ENCODE measurements at places on chromosomes 4 and X.

DNA sequence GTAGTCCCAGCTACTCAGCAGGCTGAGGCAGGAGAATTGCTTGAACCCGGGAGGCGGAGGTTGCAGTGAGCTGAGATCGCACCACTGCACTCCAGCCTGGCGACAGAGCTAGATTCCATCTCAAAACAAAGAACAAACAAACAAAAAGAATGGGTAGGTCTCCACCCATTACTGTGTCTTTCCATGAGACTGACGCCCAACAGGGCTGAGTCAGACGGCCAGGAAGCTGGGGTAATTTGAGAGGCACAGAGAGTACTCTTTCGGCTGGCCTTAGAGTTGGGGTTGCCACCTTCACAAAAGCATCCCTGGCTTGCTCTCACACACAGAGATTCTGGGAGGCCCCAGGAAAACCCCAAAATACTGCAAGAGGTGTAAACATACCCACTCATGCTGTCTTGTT, 72.0 kb upstream of the DHRSX start:
- DNase-seq: no peak

- DNase-seq: no peak
Observed at GRCh38 chrX:72128881-72129280, 2.8 kb downstream of the RTL5 start.

- DNase-seq: no peak
Observed at GRCh38 chr4:52751487-52751911, 274 bp upstream of the ERVMER34-1 start.

GRCh38 chrX:129984111-129984958, 1.9 kb downstream of the BCORL1 start:
- no peak for DNase-seq

DNA sequence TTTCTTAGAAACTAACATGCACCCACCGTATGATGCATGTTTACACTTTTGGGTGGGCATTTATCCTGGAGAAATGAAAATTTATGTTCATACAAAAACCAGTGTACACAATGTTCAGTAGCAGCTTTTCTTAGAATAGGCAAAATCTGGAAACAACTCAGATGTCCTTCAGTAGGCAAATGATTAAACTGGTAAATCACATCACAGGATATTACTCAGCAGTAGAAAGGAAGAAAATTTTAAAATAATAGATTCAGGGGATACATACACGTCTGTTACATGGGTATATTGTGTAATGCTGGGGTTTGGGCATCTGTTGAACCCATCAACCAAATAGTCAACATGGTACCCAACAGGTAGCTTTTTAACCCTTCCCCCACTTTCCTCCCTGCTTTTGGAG, 25.2 kb upstream of the HSPA4L start:
- no peak for DNase-seq

DNA sequence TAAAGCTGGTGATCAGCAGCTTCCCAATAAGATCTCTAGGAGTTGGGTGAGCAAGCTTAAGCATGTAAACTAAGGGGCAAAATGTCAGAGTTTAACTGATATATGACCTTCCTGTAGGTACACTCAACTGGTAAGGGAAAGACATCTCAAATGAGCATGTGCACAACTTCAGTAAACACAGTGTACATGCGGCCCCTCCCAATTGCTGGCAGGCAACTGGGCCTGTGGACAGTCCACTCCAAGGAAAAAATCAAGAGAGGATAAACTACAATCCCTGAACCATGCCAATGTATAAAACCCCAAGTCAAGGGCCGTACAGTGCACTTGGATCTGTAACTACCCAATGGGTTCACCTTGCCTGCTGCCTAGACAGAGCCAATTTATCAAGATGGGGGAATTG, 4.9 kb upstream of the NAA11 start:
- no peak for DNase-seq

- DNase-seq: no peak
Observed at GRCh38 chr4:113209652-113210320, 160.3 kb downstream of the ANK2 start.
